ENCODE measurements at places on chromosomes 1 and 21.

GRCh38 chr1:17405898-17406759 lies 33.3 kb downstream of the RCC2 start:
- no peak for DNase-seq

DNA sequence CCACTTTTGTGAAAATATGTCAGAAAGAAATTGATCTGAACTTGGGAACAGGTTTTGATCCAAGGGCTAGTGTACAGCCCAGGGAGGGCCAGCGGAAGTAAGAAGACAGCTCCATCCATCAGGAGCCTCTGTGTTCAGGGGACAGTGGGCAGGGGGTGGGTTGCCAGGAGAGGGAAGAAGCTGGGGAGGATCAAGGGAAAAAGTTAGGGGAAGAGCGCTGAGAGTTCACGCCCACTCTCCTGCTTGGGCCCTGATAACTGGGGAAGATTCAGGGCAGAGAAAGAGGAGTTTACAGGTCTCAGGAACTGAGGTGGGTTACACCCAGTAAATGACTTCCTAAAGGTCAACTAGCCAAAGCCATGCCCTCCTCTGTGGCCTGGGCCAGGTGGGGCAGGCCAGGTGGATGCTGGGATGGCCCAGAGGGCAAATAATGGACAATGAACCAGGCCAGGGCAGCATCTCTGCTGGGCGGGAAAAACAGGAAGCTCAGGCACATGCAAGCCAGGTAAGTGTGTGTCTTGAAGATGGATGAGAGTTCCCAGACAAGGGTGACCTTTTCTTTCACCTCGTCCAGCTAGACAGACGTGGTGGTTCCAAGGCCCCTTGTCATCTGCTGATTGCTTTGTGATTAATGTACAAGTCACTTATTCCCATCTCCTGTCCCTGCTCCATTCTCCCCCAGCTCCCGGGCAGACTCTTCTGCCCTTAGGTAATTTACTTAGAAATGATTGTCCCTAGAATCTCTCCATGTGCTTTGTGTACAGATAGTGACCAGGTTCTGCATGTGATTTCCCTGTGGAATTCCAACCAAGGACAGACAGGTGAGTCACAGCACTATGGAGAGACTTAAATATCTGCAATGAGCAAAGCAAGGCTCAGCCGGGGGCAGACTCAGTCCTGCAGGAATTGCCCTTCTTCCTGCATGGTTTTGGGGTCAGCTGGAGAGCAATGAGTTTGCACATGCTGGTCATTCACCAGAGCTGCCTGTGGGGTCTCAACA lies 57.0 kb downstream of the MDM4 start:
- no peak for DNase-seq

DNA sequence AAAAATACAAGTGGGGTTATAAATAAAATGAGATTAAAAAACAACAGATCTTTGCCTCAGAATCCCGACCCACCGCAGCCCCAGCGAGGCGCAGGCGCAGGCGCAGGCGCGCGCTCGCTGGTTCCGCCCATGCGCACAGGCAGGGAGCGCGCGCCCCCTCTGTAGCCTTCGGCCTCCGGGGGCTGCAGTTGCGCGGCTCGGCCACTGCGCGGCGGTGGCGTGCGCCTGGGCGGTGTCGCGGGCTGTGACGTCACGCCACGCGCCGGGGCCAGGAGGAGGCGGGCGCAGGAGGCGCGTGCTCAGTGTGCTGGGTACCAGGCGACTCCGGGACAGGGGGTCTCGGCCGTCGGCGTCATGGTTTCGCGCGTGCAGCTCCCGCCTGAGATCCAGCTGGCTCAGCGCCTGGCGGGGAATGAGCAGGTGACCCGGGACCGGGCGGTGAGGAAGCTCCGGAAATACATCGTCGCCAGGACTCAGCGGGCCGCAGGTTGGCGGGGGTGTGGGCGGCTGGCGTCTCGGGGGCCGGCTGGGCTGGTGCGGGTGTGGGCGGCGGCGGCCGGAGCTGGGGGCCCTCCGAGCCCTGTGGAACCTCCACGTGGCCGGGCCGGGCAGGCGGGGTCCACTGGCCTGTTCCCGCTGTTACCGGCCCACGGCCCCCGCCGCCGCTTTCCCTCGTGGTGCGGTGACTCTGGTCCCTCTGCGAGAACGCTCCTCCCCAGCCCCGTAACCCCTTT lies at the start of gene RRP1:
TSS of gene RRP1 (plus strand) at position 302 of the 734 bp plus-strand sequence. CDS start at position 355, 53 bp downstream.
- DNase-seq = no peak

DNA sequence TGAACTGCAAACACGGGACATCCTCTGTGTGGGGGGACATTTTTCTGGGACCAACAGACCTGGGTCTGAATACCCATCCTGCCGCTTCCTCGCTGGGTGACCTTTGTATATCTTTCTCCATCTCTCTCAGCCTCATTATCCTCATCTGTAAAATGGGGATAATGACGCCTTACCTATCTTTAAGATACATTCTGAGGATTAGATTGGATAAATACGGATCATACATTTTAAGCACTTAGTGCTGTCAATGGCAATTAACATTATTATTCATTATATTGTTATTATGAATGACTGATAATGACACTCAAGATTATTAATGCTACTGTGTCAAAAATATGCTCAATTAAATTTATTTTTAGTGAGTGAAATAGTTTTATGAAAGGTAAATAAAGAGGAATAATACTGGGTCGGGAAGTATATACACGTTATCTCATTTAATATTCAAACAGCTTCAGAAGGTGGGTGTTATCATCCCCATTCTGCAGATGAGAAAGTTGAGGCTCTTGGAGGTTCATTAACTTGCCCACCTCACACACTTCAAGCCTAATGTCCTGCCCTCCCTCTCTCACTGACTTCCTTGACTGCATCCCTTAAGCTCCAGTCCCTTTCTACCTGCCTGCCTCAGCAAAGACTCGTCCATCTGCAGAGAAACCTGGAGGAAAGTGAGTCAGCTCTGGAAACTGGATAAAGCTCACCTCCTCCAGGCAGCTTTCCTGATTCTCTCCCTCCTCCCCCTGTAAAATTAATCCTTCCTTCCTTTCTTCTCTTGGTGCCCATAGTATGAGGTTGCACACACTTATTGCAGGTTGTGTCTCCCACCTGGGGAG lies 120.7 kb upstream of the JUN start:
- no peak for DNase-seq

DNA sequence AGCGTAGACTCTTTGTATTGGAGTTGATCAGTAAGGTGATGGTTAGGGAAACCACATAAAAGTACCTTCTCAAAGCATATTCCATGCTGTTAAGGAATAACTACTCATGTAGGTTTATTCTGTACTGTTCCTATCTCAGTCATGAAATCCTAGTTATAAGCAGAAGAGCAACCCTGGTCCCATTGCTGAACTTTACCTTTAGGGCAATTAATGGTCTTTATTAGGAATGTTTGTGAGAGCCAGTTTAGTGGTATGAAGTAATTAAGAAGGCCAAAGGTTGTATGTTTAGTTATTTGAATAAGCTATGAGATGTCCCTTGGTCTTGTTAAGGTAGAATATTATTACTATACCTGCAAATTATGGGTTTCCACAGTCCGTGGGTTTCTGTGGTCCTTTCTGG lies 44.0 kb downstream of the ACP6 start:
- DNase-seq = no peak

- DNase-seq = no peak
Observed at GRCh38 chr1:228156515-228156881, 6.8 kb downstream of the GJC2 start.

Measured in vagina (tissue), 2 donors.